Activated T-helper 1 cell treated with Interleukin-2 at 50 U/mL for 16 hours (primary cell): ENCODE measurements at places on chromosomes 2 and 18.

- no peak for DNase-seq
Measured at GRCh38 chr2:19835781-19836281, 66.0 kb downstream of the TTC32 start.

GRCh38 chr2:229237270-229237669 is 33.8 kb downstream of the PID1 start:
- DNase-seq, result no peak

- no peak for DNase-seq
Measured at GRCh38 chr2:70746094-70746974, 21.7 kb downstream of the ADD2 start.

DNA sequence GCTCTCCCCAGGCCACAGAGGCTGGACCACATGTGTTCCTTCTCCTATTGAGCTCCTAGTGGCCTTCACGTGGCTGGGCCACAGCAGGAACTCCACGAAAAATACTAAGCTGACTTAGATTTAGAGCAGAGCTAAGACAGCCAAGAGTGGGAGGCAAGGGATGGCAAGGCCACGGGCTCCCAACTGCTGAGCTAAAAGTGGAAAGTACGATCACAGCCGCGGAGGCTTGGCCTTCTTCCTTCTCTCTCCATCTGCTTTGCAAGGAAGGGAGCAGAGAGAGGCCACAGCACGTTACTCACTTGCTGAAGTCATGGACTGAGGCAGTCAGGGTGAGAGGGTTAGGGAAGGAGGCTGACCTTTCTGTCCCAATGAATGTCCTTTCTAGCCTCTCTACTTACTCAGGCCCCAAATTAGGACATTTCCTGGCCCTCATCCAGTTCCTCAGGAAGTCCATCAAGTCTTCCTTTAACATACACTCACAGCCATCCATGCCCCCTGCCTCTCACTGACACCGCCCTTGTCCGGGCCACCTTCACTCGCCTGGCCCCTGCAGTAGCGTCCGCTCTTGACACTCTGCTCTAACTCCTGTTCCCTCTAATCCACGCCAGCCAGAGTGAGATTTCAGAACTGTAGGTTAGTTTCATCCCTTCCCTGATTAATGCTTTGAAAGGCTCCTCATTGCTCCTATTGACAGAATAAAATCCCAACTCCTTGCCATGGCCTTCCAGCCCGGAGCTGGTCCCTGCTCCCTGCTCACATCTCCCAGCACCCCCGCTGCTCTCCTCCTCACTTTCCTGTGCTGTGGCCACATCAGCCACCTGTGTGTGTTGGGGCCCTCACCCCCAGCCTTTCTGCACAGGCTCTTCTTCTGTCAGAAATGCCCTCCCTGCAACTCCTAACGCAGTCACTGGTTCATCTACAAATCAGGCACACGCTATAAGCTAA is 204.2 kb downstream of the CYP26B1 start:
- no peak for DNase-seq

DNA sequence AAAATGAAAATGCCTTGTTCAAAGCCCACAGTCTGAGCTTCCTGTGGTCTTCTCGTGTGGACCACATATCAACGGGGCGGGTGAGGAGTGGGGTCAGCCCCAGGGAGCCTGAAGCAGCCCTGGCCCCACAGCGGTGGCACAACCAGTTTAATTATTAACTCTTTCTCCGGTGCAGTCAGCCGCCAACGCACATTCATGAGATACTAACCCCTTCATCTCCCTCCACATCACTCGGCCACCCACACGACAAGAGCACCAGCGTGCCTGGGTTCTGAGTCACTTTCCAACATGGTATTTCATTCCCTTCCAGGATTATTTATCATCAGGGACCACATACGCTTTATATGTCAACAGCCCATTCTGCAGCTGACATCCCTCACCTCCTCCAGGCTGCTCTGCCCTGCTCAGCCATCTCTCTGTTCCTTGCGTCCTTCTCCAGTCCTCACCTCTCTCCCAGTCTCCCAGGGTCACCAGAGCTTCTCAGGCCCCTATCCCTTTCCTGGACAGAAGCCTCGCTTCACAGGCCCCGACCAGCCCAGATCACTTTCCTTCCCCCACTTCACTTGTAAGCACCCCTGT is 48.0 kb upstream of the ID2 start:
- DNase-seq, result no peak

GRCh38 chr2:75428060-75428459 is 132.7 kb downstream of the EVA1A start:
- no peak for DNase-seq

GRCh38 chr2:99336804-99337112 is 431 bp upstream of the EIF5B start:
- DNase-seq, result no peak

DNA sequence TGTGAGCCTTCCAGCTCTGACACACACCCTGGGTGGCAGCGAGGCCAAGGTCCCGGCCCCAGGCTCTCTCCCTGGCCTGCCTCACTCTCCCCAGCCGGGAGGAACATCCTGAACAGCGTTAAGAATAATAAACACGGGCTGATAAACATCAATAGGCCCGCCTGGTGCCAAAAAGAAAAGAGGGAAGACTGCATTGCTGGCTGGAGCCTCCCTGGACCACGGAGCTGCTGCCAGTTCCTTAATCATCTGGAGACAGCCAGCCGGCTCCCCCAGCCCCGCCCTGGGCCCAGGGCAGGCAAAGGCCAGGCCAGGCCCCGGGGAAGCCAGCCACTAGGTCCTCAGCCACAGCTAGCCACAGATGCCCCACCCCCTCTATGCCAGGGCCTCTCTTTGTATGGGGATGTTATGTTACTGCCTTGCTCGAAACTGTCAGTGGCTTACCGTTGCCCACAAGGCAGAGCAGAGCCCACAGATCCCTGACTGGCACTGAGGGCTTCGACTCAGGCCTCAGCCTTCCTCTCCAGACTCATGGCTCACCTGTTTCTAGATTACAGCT is 293.7 kb downstream of the DYSF start:
- DNase-seq, result no peak

DNA sequence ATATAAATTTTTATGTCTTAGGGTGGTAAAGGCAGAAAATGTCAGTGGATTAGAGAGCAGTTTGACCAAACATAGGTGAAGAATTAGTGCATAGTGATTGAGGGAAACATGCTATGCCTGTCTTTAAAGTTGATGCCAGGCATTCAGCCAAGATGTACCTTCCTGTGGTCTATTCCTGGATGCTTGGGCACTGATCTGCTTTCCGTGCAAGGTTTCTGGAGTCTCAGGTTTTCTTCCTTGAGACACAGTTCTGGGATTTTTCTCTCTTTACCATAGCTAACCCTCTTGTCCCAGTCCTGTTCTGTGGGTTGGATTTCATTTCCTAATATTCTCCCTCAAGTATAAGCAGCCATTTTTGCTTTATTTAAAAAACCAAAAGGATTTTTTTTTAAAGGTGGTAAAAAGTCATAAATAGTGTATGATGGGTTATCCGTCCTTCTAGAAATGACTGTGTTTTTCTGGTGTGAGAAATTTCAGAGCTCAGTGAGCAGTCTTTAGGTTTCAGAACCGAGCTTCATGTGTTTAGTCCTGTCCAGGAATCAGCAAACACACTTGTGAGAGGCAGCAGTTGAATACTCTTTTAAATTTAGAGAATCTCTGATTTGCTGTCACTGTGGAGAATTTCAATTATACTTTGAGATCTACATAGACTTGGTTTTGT is 43.0 kb upstream of the CYBRD1 start:
- DNase-seq, result no peak

DNA sequence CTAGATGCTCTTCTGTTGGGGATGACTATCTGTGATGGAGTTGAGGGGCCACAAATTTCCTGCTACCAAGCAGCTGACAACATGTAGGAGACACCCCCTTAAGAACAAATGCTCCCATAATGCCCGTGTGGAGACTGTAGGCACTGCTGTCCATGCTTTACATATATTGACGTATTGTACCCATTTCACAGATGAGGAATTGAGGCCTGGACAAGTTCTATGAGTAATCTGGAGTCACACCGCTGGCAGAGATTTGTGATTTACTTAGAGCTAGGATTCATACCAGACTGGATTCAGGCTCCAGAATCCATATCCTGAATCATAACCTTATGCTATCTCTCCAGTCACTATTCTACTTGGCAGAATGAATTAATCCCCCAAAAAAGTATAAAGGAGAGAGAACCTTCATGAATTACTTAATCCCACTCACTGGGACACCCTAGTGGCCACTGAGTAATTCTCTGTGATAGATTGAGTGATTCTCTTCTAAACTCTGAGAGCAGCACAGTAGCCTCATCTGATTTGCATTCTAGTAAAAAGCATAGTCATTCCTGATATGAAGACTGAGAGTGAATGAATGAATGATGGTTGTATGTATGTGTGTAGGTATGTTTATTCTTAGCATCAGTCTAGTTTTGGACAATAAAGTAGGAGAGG is 460.7 kb upstream of the MEIS1 start:
- no peak for DNase-seq
